ENCODE measurements at places on chromosomes 5 and 9.

- no peak for DNase-seq
Observed at GRCh38 chr9:72575666-72576065, 54.3 kb downstream of the TMC1 start.

DNA sequence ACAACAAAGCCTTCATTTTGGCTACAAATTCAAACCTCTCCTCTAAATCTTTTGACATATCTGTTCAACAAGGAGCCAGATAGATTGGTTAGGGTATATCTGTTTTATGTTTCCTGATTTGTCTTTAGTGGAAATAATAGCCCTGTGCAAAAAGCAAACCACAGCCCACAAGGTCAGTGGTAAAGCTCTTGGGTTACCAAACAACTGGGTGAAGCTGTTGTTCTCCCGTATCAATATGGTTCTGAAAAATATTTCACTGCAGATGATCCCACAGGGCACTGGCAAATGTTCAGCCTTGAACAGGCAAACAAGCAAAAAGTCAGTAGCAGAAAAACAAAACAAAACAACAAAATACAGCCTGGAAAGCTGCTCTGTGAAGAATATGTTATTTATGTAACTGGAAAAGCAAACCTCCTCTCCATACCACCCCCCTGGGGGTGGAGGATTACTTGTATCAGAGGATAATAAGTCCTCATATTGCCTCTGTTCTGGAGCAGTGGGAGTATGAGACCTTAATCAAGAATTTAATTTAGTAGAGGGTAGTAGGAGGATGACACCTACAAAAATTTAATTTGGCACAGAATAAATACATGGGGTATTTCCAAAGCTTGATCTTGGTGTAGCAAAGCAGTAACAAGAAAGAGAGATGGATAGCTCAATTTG is 20.8 kb upstream of the PTBP3 start:
- no peak for DNase-seq

- no peak for DNase-seq
Observed at GRCh38 chr5:16666883-16667398, 50.1 kb upstream of the RETREG1 start.

- no peak for DNase-seq
Observed at GRCh38 chr5:171157775-171158174, 151.3 kb upstream of the TLX3 start.

DNA sequence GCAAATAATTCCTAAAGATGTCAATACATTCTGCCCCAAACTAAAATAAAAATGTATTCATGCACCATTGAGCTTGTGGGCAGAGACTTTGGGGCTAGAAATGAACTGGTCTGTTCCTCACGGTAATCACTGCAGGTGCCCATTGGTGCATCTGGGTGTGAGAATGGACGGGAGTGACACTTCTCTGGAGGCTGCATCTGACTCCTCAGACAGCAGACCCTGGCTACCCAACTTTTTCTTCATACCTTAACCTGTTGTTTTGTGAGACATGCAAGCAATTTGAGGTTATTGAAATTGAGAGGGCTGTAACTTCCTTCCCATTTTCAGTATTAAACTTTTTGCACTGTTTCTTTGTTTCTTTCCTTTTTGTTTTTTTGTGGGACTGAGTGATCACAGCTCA is 333.4 kb downstream of the ICE1 start:
- peak; percentile 14 for DNase-seq

DNA sequence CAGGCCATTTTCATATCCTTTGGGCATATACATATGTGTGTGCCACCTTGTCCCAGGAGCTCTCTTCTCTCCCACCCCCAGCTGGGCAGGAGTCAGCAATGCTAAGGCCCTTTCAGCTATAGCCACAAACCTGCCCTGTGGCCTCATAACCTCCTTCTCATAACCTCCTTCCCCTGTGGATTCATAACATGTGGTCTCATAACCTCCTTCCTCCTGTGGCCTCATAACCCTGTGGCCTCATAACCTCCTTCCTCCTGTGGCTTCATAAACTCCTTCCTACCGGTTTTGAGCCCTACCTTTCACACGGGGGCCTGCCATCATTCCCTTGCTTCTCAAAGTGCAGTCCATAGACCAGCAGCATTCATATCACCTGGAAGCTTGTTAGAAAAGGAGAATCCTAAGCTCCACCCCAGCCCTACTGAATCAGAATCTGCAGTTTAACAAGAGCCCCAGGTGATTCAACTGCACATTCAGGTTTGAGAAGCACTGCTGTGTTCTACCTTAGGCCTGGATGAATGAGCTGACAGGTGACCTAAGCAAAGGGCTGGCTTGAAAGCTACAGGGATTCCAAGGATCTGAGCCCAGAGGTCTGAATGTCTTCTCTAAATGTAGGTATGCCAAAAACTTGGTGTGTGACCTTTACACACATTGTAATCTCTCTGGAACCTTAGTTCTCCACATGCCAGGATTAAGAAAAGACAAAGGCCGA is 41.9 kb upstream of the PLPP6 start:
- DNase-seq: no peak

DNA sequence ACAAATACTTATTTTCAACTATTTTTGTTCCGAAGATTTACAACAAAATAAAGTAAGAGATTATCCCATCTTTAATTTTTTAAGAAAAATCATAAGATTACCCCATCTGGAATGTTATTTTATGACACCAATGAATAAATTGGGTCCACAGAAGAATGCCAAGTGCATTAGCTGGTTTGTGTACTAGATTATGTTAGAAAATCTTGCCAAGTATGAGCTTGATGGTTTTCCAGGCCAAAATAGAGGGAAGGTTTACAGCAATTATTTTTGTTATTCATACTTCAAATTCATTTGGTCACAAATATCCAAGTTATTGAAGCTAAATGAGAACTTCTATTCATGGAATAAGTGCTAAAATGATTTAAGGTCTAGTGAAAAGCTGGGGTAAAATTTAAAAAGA is 109.4 kb upstream of the DMRTA1 start:
- no peak for DNase-seq

DNA sequence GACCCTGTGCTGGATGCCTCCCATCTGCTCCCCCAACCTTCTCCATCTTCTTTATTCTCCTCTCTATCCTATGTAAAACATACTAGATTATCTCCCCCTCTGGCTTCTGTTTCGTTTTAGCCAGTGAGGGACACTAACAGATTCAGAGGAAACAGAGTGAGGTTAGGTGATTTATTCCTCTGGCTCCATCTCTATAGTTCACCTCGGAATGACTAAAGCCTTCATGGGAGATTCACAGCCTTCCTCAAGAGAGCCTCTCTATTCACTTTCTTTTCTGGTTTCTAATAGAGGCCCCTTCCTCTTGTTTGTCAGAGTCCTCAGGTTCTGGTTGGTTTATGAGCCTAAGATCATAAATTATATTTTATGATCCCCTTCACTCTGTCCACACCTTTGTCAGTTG is 633.1 kb upstream of the TYRP1 start:
- no peak for DNase-seq

DNA sequence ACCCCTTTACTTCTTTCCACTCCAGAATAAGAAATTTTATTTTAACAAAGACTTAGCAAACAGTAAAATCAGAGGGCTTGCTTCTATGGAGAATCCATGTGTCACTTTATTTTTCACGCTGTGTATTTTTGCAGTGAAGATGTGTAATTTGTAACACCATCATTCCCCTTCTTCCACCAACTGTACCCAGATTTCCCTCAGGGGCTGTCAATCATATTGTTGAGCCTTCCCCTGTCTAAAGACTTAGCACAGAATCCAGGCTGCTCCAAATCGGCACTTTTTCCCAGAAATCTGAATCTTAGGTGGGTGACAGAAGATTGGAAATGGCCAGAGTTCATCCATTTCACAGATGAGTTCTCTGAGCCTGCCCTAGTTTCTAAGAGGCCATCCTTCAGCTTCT is 115.9 kb downstream of the GNAQ start:
- DNase-seq: no peak

DNA sequence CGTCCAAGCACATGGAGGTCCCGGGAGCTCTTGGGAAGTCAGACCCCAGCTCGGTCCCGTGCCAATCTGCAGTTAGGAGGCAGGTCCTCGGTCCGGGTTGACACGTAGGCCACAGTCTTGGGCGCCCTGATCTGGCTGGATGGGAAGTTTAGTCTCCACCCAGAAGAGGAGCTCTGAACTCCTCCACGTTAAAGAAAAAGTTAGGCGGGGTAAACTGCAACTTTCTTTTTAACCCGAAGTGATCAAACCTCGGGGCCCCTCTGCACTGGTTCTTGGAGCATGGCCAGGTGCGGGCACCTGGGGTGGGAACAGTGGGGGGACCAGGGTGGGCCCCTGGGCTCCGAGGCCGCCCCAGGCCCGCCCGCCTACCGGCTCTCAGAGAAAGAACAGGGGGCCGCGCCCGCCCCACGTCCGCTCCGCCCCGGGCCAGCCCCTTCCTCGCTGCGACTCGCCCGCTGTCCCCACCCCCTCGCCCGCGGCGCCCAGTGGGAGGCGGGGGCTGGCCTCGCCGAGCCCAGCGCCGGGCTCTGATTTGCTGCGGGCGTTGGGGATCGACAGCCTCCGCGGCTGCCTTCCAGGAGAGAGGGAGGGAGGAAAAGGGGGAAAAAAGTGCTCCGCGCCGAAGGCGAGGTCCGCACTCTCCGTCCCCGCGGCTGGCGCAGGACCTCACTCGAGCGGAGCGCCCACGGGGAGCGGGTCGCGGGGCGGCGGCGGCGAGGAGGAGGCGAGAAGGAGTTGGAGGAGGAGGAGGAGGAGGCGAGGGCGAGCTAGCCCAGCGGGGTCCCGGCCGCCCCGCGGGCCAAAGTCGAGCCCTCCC is at the start of gene COL5A1:
COL5A1 (plus strand) TSS at position 631 of the 817 bp plus-strand sequence. CDS start 385 bp downstream, outside the sequence.
- DNase-seq: no peak

DNA sequence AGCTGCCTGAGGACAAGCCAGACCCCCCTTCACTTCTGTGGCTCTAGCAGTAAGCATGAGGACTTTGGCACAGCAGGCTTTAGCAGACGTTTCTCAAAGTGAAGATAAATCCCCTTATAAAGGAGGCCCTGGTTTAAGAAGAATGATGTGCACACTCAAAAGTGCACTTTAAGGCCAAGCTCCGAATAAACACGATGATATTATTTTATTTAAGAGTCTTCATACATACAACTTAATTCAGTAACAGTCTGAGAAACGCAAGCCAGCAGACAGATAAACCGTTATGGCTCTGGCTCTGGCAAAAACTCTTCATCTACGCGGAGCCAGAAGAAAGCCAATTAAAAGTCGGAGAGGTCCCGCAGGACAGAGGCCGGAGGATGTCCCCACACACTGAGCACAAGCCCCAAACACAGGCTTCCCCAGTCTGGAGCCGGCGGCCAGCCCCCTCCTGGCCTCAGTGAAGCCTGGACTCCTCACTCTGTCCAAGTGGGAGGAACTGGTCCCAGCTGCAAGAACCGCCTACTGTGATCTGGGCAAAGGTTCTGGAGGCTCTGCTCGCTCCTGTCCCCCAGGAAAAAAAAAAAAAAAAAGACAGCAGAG is 44.6 kb downstream of the ADAMTS2 start:
- DNase-seq: no peak

DNA sequence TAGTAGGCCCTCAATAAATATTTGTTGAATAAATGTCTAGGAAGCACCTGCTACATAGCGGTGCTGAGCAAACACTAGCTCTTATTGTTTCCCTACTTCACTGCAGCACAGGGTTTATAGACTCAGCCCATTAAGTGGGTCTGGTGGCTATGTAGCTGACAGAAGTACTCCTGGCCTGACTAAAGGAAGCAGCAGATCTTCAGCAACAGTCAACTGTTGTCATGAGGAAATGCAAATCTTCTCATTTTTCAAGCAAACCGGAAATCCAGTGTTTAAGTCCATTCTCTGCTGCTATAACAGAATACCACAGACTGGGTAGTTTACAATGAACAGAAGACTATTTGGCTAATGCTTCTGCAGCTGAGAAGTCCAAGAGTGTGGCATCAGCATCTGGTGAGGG is 2.8 kb upstream of the TEX10 start:
- DNase-seq: no peak

- DNase-seq: no peak
Observed at GRCh38 chr5:151191661-151192060, 32.2 kb downstream of the CCDC69 start.

- no peak for DNase-seq
Observed at GRCh38 chr9:133609311-133610098, at the start of gene FAM163B. Gene FAM163B (minus strand): TSS chr9:133609389. CDS start chr9:133580223, 29,166 bp downstream.

GRCh38 chr9:28961623-28962022 is 1388.3 kb upstream of the C9orf72 start:
- DNase-seq: no peak

DNA sequence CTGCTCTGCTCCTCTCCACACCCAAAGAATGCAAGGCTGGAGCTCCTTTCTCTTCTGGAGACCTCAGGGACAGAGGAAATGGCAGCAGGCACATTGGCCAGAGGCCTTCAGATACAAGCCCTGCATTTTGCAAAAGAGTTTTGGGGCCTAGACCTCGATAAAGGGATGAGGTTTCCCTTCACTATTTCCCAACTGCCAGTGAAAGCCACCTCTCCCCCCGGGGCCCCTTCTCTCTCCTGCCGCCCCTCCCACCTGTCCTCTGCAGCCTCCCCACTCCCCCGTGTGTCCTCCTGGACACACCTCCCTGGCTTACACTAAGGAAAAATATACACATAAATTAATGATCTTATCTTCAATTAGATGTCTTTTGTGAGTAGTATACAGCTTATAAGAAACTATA is 21.3 kb upstream of the LMNB1 start:
- DNase-seq: no peak

DNA sequence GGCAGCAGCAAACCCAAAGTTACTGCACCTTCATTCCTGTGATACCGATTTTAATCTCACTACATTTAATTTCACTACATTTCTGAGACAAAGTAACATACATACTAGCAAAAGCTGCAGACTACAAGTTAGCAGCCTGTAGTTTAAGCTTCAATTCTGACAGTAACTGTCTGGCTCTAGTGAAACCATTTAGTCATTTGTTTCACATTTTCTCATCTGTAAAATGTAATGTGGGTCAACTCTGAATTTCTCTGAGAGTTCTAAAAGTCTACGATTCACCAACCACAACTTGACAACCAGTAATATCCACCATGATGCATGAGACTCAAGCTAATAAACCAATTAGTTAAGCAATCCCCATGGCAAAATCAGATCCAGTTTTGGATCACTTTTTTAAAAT is 408.9 kb downstream of the PDE4D start:
- no peak for DNase-seq

Measured in GM19239 (cell line).